ENCODE measurements at places on chromosomes 4 and X. TPM values are rescaled to one million over a fixed set of nuclear protein-coding genes. Genes with fewer than 3 reads are reported as not detected.

Gene GLRA3
- polyA plus RNA-seq: not detected

Gene P2RY10
- not detected for polyA plus RNA-seq

Gene XAGE2
- not detected for polyA plus RNA-seq

Gene NKAP
- polyA plus RNA-seq: 2.1 TPM

Gene TKTL2
- polyA plus RNA-seq: not detected

Gene TDO2
- polyA plus RNA-seq: not detected
